Midbrain (tissue), 1 donor: ENCODE measurements at places on chromosomes 13 and 19.

GRCh38 chr13:71922194-71922593, 55.2 kb upstream of the DACH1 start:
- DNase-seq = no peak

DNA sequence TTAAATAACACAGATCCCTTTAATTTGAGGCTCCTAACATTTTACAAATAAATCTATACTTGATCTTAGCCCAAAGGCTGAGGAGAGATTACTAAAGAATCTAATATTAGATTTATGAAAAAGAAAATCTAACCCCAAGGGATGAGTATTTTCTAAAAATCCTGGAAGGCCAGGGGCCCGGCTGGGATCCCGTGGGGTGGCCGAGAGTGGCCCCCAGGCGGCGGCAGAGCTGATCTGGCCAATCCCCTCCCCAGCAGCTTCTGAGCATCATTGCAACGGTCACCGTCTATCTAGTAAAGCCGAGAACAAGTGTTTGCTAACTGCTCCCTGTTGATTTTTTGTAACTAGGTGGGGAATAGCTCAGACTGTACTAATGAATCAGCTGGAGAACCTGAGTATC, 37.5 kb downstream of the ADPRHL1 start:
- no peak for DNase-seq

- DNase-seq = no peak
Measured at GRCh38 chr13:59532405-59532804, 631.3 kb downstream of the DIAPH3 start.

- DNase-seq = no peak
Measured at GRCh38 chr19:51256155-51256625, 5.3 kb downstream of the SIGLECL1 start.

DNA sequence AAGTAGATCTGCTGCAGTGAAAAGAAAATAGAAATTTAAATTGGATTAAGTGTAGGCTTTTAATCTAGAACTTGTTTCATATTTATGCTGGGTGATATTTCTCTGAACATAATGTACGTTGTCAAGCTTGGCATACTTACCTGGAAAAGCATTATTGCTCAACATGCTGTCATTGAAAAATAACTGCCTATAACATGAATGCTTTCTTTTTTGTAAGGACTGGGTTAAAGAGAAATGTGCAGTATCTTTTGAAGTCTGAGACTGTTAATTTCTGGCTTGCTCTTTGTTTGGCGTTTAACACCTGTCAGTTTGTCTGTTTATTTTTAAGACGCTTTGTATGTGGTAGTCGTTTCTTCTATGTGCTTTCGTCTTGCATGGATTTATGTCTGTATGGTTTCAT, 175.2 kb downstream of the LMO7 start:
- no peak for DNase-seq

GRCh38 chr13:32354040-32354439, 38.7 kb downstream of the BRCA2 start:
- DNase-seq = no peak

- no peak for DNase-seq
Measured at GRCh38 chr19:33300894-33301143, 1.5 kb downstream of the CEBPA start.

DNA sequence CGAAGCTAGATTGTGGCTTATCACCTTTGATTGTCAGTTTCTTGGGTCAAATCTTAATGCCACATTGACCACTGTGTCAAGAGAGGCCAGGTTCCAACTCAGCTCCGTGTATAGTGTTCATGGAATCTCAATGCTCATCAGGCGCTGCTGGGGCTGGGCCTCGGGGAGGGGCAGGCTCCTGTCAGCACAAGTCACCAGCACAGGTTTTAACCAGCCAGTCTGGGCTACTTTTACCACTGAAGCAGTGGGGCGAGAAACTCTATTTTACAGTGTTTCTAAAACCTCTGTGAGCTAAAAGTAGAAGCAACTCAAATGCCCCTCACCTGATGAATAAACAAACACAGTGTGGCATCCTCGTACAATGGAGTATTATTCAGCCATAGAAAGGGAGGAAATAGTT, 118.7 kb upstream of the GJB6 start:
- no peak for DNase-seq
